Muscle of leg (tissue), 16 donors: ENCODE measurements at places on chromosomes 7 and 10. TPM values are rescaled to one million over a fixed set of nuclear protein-coding genes. Genes with fewer than 3 reads are reported as not detected.

- peaks cover 4% of the 10 kb centered on the region for H3K27me3 ChIP-seq
- H3K4me1 ChIP-seq = peaks cover 12% of the 10 kb centered on the region
- no peak overlapping the region for H3K27ac ChIP-seq
- no peak for DNase-seq
Measured at GRCh38 chr10:48710647-48711275, 26.1 kb downstream of the WDFY4 start.

NUTM2E gene
- 0.35 TPM for total RNA-seq

COL1A2 gene
- 5,114 TPM for total RNA-seq

PARP12 gene
- 9.1 TPM for total RNA-seq

- no peak overlapping the region for H3K27ac ChIP-seq
- DNase-seq = no peak
- no peak overlapping the region for H3K4me3 ChIP-seq
- H3K4me1 ChIP-seq = peaks cover 2% of the 10 kb centered on the region
- H3K36me3 ChIP-seq = no peaks in the 10 kb centered on the region
- H3K27me3 ChIP-seq = no peaks in the 10 kb centered on the region
Measured at GRCh38 chr7:47988496-47989386, 9.3 kb upstream of the HUS1 start.

GRCh38 chr7:28239823-28240204, 59.2 kb upstream of the JAZF1 start:
- no peaks in the 10 kb centered on the region for H3K36me3 ChIP-seq
- no peaks in the 10 kb centered on the region for H3K27me3 ChIP-seq
- no peak for DNase-seq
- no peak overlapping the region for H3K4me3 ChIP-seq
- no peaks in the 10 kb centered on the region for H3K4me1 ChIP-seq
- no peak overlapping the region for H3K27ac ChIP-seq

DNA sequence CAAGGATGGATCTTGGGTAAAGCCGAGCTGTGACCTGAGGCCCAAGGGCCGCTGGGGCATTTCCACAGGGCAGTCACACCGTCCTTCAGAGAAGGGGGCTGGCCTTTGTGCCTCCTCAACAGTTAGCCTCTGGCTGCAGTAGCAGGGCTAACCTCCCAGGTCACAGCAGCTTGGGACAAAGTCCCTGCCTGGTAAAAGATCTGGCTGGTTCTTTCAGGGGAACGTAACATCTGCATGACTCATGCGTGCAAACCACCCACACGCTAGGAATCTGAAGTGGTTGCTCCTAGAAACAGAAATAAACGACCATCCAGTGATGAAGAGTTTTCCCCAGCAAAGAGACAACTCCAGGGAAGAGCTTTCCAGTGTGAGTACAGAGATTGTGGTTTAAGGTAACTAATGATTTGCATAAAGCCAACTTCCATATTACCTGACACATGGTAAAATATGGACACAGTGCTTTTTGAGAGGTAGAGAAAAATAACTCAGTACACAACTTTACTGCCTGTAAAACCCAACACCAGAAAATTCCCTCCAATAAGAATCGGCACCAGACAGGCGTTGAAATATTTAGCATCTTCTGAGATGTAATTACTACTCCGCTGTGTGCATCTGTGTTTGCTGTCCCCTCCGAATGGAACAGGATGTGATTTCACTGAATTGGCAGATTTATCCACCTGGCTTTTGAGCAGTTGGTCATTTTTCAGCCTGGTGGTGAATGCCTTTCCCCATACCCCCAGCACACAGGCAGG, 84.9 kb upstream of the ADRB1 start:
- H3K4me1 ChIP-seq = peaks cover 4% of the 10 kb centered on the region
- no peak overlapping the region for H3K27ac ChIP-seq
- H3K36me3 ChIP-seq = no peaks in the 10 kb centered on the region

ENO4 gene
- total RNA-seq = 0.44 TPM

OPN4 gene
- 0.04 TPM for total RNA-seq

PLXDC2 gene
- total RNA-seq = 49.9 TPM

NAT16 gene
- total RNA-seq = not detected
